ENCODE measurements at places on chromosomes 11 and 22. TPM values are rescaled to one million over a fixed set of nuclear protein-coding genes. Genes with fewer than 3 reads are reported as not detected.

Gene NLRP14
- total RNA-seq = not detected

DNA sequence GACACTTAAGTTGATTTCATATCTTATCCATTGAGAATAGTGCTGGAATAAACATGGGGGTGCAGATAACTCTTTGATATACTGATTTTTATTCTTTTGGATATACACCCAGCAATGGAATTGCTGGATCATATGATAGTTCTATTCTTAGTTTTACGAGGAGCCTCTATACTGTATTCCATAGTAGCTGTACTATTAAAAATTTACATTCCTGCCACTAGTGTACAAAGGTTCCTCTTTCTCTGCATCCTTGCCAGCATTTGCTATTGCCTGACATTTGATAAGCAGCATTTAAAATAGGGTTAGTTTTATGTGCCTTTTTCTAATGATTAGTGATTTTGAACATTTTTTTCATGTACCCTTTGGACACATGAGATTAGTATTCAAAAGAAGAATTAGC is 554.2 kb downstream of the JRKL start:
- no peak for DNase-seq

GRCh38 chr11:132334769-132335280 is 964.4 kb downstream of the NTM start:
- DNase-seq = no peak

Gene JAML
- total RNA-seq = 0.86 TPM

Gene SAA4
- not detected for total RNA-seq
